ENCODE measurements at places on chromosomes 11 and 22. TPM values are rescaled to one million over a fixed set of nuclear protein-coding genes. Genes with fewer than 3 reads are reported as not detected.

The HEPN1 gene
- not detected for polyA plus RNA-seq

The CNGA4 gene
- polyA plus RNA-seq, result 0.06 TPM

The PRR14L gene
- polyA plus RNA-seq, result 8.4 TPM

The USP47 gene
- 19.7 TPM for polyA plus RNA-seq

The CBX7 gene
- polyA plus RNA-seq, result 19.1 TPM

The SCT gene
- not detected for polyA plus RNA-seq

The GSTT2B gene
- 74.1 TPM for polyA plus RNA-seq

The UEVLD gene
- 4.7 TPM for polyA plus RNA-seq

The PANX2 gene
- polyA plus RNA-seq, result 2.1 TPM

The GSC2 gene
- polyA plus RNA-seq, result not detected

The IFITM1 gene
- polyA plus RNA-seq, result 48.2 TPM

The SCN2B gene
- 0.06 TPM for polyA plus RNA-seq

The ACER3 gene
- 7.2 TPM for polyA plus RNA-seq

The IL17REL gene
- polyA plus RNA-seq, result not detected

The C11orf42 gene
- not detected for polyA plus RNA-seq

The F2 gene
- polyA plus RNA-seq, result 0.04 TPM

The OR5P2 gene
- polyA plus RNA-seq, result not detected

The MUC5AC gene
- polyA plus RNA-seq, result 0.01 TPM

The IGLL1 gene
- not detected for polyA plus RNA-seq

The GLYATL2 gene
- 0.13 TPM for polyA plus RNA-seq

The OR5M10 gene
- polyA plus RNA-seq, result not detected

The DEUP1 gene
- polyA plus RNA-seq, result not detected

The SYTL2 gene
- 3.4 TPM for polyA plus RNA-seq

The RIC3 gene
- polyA plus RNA-seq, result 11.6 TPM

The ANGPTL5 gene
- polyA plus RNA-seq, result 0.04 TPM

The CTSF gene
- polyA plus RNA-seq, result 10.2 TPM

The OR8D4 gene
- polyA plus RNA-seq, result not detected

The MYEOV gene
- polyA plus RNA-seq, result 32.2 TPM

The TSPAN18 gene
- polyA plus RNA-seq, result 3.1 TPM

The USP2 gene
- 4.9 TPM for polyA plus RNA-seq

The CRYBA4 gene
- polyA plus RNA-seq, result not detected

The DEFB131B gene
- not detected for polyA plus RNA-seq

The VSTM5 gene
- polyA plus RNA-seq, result 0.06 TPM

The SLC22A9 gene
- not detected for polyA plus RNA-seq

The A4GALT gene
- polyA plus RNA-seq, result 50.3 TPM

The SPTBN2 gene
- 63.4 TPM for polyA plus RNA-seq

The GGTLC2 gene
- polyA plus RNA-seq, result not detected

The ZW10 gene
- 8.3 TPM for polyA plus RNA-seq

Data from esophagus (tissue), 2 donors.